Breast epithelium (tissue), 4 donors: ENCODE measurements at places on chromosomes 12 and 14.

GRCh38 chr12:49059045-49059298, 1.6 kb downstream of the KMT2D start:
- H3K27ac ChIP-seq, result peak overlapping the region; percentile 97
- no peaks in the 10 kb centered on the region for H3K36me3 ChIP-seq
- no peak for DNase-seq
- no peaks in the 10 kb centered on the region for H3K27me3 ChIP-seq
- H3K4me3 ChIP-seq, result peak overlapping the region; percentile 94
- peaks cover 32% of the 10 kb centered on the region for H3K4me1 ChIP-seq

DNA sequence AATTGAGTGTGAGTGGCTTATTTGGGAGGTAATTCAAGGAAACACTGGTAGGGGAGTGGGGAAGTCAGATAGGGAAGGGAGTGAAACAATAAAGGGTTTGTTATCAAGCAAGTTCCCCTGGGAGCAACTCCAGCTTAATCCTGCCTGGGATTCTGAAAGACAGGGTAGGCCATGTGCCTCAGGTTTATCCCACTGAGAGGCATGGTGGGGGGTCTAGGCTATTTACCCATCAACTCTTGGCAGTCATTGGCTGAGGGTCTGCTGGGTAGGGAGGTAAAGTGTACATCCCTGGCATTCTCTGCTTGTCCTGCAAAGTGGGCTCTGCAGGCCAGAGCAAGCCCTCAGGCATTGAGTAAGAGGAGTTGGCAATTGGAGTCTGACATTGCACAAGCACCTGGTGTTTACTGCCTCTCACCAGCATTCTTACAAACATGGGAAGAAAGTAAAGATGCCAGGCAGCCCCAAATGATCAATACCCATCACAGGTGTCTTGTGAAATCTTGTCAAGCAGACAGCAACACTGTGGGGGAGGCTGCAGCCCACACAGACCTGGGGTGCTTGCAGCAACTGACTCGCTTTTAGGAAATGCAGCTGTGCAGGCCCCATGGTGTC, 169.3 kb downstream of the KTN1 start:
- no peaks in the 10 kb centered on the region for H3K27me3 ChIP-seq
- H3K4me3 ChIP-seq, result no peak overlapping the region
- peak; percentile 21 for DNase-seq
- H3K4me1 ChIP-seq, result peaks cover 4% of the 10 kb centered on the region

- H3K4me3 ChIP-seq, result no peak overlapping the region
- H3K27me3 ChIP-seq, result no peaks in the 10 kb centered on the region
- H3K4me1 ChIP-seq, result no peaks in the 10 kb centered on the region
- no peaks in the 10 kb centered on the region for H3K36me3 ChIP-seq
- H3K27ac ChIP-seq, result no peak overlapping the region
These were observed 26.5 kb upstream of the CRADD start for GRCh38 chr12:93650626-93651025.

DNA sequence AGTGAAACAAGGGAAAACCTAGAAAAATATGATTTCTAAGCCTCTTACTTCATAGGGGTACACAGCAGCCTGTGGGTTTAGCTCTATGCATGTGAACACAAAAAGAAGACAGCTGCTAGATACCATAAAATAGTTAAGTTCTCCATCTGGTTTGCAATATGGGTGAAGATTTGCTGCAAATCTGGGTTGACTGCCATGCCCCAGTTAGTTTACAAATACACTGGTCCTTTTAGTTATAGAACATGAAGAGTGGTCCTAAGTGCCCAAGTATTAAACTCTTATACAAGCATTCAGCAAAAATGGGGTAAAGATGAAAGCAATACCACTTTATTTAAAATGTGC, 176.1 kb downstream of the AEBP2 start:
- no peaks in the 10 kb centered on the region for H3K4me1 ChIP-seq
- no peaks in the 10 kb centered on the region for H3K36me3 ChIP-seq
- no peaks in the 10 kb centered on the region for H3K27me3 ChIP-seq
- no peak overlapping the region for H3K4me3 ChIP-seq
- DNase-seq, result no peak

- no peak overlapping the region for H3K27ac ChIP-seq
- no peak overlapping the region for H3K4me3 ChIP-seq
- H3K36me3 ChIP-seq, result no peaks in the 10 kb centered on the region
- DNase-seq, result no peak
- no peaks in the 10 kb centered on the region for H3K27me3 ChIP-seq
These were observed 24.4 kb upstream of the KITLG start for GRCh38 chr12:88604646-88605045.

DNA sequence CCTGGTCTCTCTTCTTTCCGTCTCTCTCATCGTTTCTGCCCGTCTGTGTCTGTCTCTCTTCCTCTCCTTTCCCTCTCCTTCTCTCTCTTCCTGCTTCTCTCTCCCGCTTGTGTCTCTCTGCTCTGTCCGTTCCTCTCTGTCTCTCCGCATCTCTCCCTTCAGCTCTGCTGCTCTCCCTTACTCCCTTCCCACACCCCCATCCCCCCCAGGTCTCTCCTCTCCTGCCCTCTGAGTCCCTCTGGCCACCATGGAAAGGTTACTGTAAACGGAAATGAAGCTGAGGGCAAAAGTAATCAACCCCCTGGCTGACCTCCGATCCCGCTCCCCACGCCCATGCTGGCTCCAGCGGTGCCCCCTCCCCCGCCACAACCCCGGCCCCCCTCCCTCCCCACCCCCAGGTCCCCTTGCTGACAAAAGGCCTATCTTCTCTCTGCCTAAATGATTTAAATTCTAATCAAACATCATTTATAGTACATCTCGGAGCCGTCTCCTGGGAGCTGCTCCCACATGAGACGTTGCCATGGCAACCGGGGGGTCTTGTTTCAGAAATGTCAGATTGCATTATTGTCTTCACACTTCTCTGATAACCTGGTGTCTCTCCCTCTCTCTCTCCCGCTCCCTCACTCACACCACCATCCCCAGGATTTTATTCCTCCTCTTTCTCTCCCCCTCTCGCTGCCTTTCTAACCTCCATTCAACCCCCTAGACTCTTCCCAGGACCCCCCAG, 203.8 kb downstream of the RBM19 start:
- H3K36me3 ChIP-seq, result no peaks in the 10 kb centered on the region
- no peaks in the 10 kb centered on the region for H3K4me1 ChIP-seq
- no peak for DNase-seq
- no peak overlapping the region for H3K27ac ChIP-seq
- no peaks in the 10 kb centered on the region for H3K27me3 ChIP-seq

- H3K4me1 ChIP-seq, result no peaks in the 10 kb centered on the region
- H3K4me3 ChIP-seq, result no peak overlapping the region
- DNase-seq, result no peak
- H3K27me3 ChIP-seq, result no peaks in the 10 kb centered on the region
These were observed 95.3 kb downstream of the FGD4 start for GRCh38 chr12:32494656-32495055.

DNA sequence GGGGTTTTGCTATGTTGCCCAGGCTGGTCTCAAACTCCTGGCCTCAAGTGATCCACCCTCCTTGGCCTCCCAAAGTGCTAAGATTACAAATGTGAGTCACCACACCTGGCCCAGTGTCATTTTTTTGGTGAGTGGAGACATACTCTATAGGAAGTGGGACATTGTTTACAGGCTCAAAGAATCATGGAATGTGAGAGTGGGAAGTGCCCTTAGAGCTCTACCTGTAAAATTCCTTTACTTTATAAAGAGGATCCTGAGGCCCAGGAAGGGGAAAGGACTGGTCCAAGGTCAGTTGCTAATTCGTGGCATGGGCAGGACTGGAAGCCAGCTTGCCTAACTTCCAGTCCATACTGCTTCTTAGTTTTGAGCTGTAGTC, 8.7 kb upstream of the ADCK1 start:
- H3K4me1 ChIP-seq, result no peaks in the 10 kb centered on the region
- H3K36me3 ChIP-seq, result no peaks in the 10 kb centered on the region
- DNase-seq, result no peak
- H3K4me3 ChIP-seq, result no peak overlapping the region

DNA sequence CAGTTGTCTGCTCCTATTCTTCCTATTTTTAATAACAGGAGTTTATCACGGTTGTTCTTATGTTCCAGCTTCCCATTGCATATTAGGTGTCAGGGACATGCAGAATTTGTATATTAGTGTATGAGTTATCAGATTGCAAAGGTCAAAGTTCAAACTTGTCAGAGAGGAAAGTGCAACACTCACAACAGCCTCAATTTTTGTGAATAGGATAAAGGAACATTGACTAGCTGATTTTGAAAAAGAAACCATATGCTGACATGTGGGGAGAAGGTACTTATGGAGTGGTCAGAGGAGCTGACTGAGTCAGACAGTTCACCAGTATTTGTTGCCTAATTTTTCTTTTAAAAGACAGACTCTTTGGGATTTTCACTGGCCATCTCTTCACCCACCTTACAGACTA, 222.1 kb downstream of the C12orf50 start:
- H3K27me3 ChIP-seq, result no peaks in the 10 kb centered on the region
- H3K27ac ChIP-seq, result no peak overlapping the region
- H3K36me3 ChIP-seq, result no peaks in the 10 kb centered on the region
- no peaks in the 10 kb centered on the region for H3K4me1 ChIP-seq
- DNase-seq, result no peak
- no peak overlapping the region for H3K4me3 ChIP-seq

DNA sequence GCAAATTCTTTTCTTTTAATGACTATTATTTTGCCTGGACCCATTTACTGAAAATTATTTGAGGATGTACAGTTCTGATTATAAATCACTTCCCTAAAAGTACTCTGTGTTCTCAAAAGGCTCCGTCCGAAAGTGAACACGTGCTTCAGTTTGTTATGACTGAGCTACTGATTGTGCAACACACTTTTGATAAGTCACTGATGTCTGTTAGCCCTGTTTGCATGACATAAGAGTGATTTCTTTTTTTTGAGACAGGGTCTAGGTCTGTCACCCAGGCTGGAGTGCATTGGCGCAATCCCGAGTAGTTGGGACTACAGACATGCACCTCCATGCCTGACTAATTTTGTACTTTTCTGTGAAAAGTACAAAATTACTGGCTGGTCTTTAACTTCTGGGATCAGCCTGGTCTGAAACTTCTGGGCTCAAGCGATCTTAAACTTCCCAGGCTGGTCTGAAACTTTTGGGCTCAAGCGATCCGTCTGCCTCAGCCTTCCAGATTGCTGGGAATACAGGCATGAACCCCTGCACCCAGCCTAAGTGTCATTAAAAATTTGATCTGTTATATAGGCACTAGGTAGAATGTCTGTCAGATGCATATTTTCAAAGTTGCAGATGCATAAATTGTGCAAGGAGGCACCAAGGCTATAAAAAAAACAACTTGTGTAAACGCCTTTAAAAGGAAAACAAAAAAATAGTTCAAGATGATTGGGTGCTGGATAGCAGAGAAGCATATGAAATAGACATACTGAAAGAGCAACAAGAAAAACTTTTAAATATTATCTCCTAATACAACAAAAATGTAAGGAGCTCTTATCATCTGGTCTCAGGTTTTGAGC, 111.5 kb downstream of the SRGAP1 start:
- no peaks in the 10 kb centered on the region for H3K36me3 ChIP-seq
- H3K4me1 ChIP-seq, result no peaks in the 10 kb centered on the region
- no peaks in the 10 kb centered on the region for H3K27me3 ChIP-seq

DNA sequence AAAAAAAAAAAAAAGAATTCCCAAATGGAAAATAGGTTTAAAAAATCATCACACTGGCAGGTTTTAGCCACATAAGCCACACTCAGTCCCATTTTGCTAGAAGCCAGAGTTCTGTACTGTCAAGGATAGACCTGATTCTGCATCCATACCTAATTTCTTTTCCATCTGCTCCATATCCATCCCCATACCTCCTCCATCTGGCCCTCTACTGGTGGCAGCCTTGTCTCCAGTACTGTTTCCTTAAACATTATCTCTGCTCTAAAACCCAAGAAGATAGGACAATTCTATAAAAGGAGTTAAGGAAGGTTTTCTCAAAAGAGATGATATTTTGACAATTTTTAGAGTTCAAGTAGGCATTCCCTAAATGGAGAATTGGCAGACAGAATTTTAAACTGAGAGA, 26.0 kb upstream of the RXYLT1 start:
- no peak for DNase-seq
- no peaks in the 10 kb centered on the region for H3K4me1 ChIP-seq
- no peak overlapping the region for H3K27ac ChIP-seq
- no peaks in the 10 kb centered on the region for H3K27me3 ChIP-seq
- H3K4me3 ChIP-seq, result no peak overlapping the region

DNA sequence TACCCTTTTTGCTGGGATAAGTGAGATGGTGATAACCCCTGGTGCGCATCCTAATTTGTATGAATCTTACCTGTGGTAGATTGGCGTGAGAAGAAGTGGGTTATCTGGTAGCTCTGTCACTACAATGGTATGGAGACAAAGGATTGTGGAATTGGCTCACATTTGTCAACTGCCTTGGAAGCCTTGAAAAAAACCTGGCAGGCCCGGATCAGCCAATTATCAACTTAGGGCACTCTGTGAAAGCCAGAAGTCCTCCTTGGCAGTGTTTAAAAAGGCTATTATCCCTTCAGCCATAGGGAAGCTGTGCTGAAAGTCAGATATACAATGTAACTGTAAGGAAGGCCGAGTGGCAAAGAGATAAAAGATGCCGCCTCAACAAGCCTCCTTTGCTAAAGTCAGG, 56.5 kb downstream of the WASHC3 start:
- no peak overlapping the region for H3K4me3 ChIP-seq
- no peaks in the 10 kb centered on the region for H3K27me3 ChIP-seq

DNA sequence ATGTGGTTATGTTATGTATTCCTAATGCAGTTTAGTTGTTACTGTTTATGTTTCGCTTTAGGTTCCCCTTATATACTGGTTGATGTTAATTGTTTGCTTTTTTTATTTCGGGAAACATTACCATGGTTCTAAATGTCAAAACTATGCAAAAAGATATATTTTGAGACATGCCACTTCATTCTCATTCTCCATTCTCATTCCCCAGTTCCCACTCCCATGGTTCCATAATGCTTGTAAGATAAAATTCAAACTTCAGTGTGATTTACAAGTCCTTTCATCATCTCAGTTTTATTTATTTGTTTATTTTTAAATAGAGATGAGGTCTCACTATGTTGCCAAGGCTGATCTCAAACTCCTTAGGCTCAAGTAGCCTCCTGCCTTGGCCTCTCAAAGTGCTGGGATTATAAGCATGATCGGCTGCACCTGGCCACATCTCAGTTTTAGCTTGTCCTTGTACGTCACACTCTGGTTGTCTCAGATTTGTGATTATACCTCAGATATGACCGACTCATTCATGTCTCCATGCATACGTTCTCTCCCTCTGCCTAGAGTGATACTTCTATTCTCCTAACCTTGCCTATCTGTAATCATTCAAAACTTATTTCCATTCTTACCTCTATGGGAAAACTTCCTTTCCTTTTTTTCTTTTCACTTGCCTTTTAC, 407.8 kb upstream of the RGS6 start:
- H3K27me3 ChIP-seq, result no peaks in the 10 kb centered on the region
- no peak for DNase-seq
- no peak overlapping the region for H3K4me3 ChIP-seq
- no peaks in the 10 kb centered on the region for H3K4me1 ChIP-seq

DNA sequence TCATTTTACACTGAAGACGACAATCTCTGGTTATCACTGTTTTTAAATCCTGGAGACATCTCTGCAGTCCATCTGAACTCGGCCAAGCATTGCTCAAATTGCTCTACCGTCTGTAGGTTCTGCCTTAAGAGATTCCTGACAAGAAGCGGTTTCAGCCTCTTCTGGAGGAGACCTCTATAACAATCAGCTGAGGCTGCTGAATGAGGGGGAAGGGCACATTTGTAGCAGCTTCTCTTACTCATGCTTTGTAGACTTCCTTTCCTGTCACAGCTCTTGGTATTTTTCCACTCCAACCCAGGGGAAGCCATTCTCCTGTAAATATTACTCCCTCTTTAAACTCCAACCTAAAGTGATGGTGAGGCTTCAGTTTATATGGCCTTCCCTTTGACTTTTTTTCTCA, 3.0 kb downstream of the ARG2 start:
- no peaks in the 10 kb centered on the region for H3K36me3 ChIP-seq
- H3K4me3 ChIP-seq, result no peak overlapping the region
- H3K27ac ChIP-seq, result peak overlapping the region; percentile 41
